Stimulated activated CD4-positive, alpha-beta T cell treated with anti-CD3 and anti-CD28 coated beads, TNF-alpha, amount 100 ng/mL, for 1 hour (primary cell): ENCODE measurements at places on chromosomes 7 and 10.

GRCh38 chr7:353746-354325 lies 63.9 kb downstream of the FOXL3 start:
- no peak for DNase-seq

GRCh38 chr10:12482587-12482986 lies 133.2 kb downstream of the CAMK1D start:
- DNase-seq: no peak

- no peak for DNase-seq
Observed at GRCh38 chr7:159136846-159137245, 7.8 kb downstream of the VIPR2 start.

DNA sequence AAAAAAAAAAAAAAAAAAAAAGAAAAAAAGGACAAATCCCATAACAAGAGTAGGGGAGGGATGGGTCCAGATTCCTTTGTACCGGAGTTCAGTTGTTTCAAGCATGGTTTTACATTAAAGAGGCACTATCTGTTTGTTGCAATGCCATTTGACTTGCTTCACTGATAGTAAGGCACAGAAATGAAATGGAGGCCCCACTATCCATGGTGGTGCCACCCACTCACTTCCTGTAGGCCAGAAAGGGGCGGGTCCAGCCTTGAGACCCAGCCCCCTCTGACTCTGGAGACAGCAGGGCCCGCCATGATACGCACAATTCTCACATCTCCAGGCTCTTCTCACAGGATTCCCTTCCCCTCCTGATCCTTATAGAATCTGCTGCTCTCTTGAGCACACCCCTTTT lies 100.0 kb downstream of the CLEC2L start:
- no peak for DNase-seq

- DNase-seq: no peak
Observed at GRCh38 chr7:106817098-106817497, 48.0 kb upstream of the PIK3CG start.

DNA sequence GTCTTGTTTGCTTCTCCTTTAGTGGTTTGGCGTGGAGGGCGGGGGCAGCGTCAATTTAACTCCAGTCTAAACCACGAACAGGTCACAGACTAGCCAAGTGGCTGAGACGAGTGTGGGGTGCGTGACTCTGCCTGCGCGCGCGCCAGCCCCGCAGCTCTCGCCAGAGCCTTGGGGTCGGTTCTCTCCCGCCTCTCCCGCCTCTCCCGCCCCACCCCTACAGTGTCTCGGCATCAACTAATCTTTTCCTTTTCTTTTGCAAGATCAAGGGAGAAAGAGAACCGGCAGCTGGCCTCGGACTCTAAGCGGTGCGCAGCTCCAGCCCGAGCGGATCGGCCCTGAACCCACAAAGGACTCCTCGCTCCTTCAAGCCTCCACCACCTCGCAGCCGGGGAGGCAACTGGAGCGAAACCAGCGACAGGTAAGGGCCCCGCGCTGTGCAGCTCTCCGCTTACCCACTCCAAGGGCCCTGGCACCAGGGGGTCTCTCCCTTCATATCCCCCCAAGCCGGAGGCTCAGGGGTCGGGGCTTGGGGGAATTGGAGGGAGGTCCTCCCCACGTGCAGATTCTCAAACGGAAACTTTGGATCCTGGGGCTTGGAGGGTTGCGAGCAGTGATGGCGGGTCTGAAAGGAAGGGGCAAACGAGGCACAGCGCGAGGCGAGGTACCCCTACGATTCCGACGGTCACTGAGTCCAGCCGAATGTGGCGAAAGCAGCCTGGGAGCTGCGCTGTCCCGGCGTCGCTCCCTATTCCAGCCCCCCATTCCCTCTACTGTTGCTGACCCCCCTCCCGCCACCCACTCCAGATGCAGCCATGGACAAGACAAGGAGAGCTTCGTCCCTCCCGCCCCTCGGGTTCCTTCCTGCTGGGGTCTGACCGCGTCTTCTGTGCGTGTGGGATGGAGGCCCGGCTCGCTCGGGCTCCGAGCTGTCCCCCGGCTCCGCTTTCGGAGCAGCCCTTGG lies 829 bp downstream of the CHRM2 start:
- no peak for DNase-seq

GRCh38 chr10:70186571-70186970 lies 16.3 kb upstream of the SAR1A start:
- DNase-seq: no peak

DNA sequence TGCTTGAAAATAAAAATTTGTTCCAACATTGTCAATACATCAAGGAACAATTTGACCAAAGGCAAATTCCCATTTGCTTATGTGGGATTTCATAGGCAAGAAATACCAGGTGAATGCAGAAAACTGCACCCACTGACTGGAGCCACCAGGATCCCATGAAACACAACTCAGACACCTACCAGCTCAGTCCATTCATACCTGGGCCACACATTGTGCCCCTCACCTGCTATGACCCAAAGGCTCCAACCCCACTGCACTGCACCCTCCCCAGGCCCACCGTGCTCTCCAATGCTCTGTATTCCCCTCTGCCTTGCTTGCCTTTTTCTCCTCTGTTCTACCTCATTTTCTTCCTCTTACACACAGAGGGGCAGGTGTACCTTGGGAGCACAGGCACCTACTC lies 5.3 kb downstream of the NCAPG2 start:
- no peak for DNase-seq

GRCh38 chr7:132102391-132102790 lies 473.9 kb downstream of the PLXNA4 start:
- no peak for DNase-seq

- DNase-seq: no peak
Observed at GRCh38 chr10:103545366-103545765, 51.9 kb downstream of the NEURL1 start.

- DNase-seq: no peak
Observed at GRCh38 chr7:3760651-3761050, 459.6 kb downstream of the SDK1 start.

- DNase-seq: no peak
Observed at GRCh38 chr7:108455551-108455997, 662 bp downstream of the NRCAM start.

GRCh38 chr10:131651674-131652437 lies 249.0 kb upstream of the PPP2R2D start:
- no peak for DNase-seq

DNA sequence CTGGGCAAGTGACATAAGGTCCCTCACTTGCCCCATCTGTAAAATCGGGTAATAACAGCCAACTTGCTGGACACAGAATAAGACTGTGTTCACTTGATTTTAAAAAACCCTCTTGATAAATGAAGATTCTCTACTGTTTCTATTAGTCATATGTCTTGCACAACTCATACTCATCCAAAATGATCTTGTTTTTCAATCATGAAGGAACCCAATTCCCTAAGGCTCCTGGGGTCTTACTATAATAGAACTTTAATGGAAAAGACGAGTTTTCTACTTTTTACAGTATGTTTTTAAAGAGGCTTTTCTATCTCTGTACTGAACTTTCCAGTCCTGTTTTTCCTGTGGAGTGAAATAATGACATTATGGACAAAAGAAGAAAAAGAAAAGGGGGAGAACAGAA lies 103.8 kb downstream of the ARID5B start:
- no peak for DNase-seq

- no peak for DNase-seq
Observed at GRCh38 chr7:131293018-131293417, 34.7 kb upstream of the MKLN1 start.

GRCh38 chr7:39634478-39634805 lies 11.1 kb downstream of the RALA start:
- DNase-seq: no peak

DNA sequence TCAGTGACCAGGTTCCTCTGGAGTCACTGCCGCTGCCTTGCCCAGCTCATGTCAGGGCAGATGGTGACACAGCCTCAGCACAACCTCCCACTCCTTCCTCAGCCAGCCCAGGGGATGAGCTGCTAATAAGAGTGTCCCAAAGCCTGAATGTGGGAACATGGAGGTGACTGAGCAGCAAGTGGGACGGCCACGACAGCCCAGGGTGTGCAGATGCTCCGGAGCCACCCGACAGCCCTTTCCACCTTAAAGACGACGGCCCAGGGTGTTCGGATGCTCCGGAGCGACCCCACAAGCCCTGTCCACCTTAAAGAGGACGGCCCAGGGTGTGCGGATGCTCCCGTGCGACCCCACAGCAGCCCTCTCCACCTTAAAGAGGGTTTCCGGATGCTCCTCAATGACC lies 89.2 kb downstream of the DIP2C start:
- no peak for DNase-seq

GRCh38 chr7:151088019-151088855 lies 2.0 kb downstream of the AGAP3 start:
- DNase-seq: no peak

GRCh38 chr10:73992899-73993788 lies 4.8 kb upstream of the VCL start:
- DNase-seq: no peak

DNA sequence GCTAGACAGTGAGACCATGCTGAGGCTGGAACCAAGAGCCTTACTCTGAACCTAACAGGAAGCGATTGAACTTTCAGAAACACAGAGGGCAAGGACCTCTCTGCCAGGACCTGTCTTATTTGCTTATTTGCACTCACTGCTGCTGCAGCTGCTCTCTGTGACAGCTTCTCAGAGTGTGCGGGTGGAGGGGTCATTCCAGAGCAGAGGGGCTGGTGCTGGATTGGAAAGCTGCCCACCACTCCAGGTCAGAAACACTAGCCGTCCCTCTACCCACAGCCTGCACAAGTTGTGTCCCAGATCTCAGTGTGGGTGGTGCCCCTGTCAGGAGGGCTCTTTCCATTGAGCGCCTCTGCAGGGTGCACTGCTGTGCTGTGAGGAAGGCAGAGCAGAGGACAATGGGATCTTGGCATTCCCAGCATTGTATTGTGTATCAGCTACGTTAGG lies 126.2 kb downstream of the CCNY start:
- no peak for DNase-seq
